ENCODE measurements at places on chromosomes 4 and X.

DNA sequence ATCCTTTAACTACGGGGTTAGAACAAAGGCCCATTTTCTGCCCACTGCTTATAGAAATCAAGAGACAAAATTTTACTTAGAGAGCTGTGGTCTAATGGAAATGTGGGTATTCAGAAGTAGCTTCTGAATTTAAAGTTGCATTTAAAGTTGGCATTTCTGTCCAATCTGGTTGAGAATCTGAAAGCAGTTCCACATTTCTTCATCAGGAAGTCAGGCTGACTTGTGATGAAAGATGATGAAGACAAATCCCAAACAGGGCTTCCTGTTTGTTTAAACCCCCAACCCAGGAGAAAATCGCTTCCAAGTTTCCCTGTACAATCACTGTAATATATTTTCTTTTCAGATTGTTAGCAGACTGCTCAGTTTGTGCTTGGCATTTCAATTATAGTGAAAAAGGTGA lies 345.3 kb downstream of the SPRY1 start:
- DNase-seq, result no peak
- H3K4me1 ChIP-seq, result no peaks in the 10 kb centered on the region
- no peak overlapping the region for H3K27ac ChIP-seq
- no peaks in the 10 kb centered on the region for H3K27me3 ChIP-seq
- no peaks in the 10 kb centered on the region for H3K36me3 ChIP-seq
- no peak overlapping the region for H3K4me3 ChIP-seq

DNA sequence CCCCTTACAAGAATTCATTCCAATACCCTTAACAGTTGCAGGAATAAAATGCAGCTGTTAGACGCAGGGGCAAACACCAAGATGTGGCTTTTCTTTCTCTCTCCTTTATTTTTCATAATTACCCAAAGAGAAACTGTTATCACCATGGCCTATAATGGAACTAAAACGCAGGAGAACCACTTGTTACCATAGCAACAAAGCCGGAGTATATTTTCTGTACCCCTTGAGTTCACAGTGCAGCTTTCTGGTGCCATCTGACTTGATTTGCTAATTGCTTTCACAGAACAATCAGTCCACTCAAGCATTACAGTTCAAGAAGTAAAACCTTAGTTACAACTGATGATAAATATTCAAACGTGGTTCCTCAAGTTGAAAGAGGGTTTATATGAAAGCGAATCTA lies 157.9 kb downstream of the AMELX start:
- H3K27me3 ChIP-seq, result no peaks in the 10 kb centered on the region
- no peak overlapping the region for H3K27ac ChIP-seq

- no peak overlapping the region for H3K27ac ChIP-seq
- no peaks in the 10 kb centered on the region for H3K36me3 ChIP-seq
- no peak overlapping the region for H3K4me3 ChIP-seq
- no peaks in the 10 kb centered on the region for H3K4me1 ChIP-seq
- H3K27me3 ChIP-seq, result no peaks in the 10 kb centered on the region
Observed at GRCh38 chr4:13766761-13767540, 139.4 kb upstream of the BOD1L1 start.

DNA sequence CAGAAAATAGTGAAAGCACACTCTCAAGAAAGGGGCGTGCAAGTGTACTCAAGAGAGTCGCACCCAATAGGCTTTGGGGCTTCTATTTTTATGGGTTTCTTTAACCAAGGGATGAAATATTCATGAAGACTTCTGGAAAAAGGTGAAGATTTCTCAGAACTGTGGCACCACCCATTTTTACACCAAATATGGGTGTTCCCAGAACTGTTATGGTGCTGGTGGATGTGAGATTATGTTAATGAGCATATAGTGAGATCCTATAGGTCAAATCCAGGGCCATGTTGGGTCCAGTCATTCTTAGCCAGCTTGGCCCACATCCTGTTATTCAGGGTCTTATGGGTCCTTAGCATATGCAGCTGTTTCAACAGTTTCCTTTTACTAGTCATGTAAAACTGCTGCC lies 61.0 kb upstream of the SMIM10 start:
- H3K4me1 ChIP-seq, result no peaks in the 10 kb centered on the region
- no peaks in the 10 kb centered on the region for H3K36me3 ChIP-seq
- no peak for DNase-seq
- no peak overlapping the region for H3K27ac ChIP-seq
- no peaks in the 10 kb centered on the region for H3K27me3 ChIP-seq
- H3K4me3 ChIP-seq, result no peak overlapping the region

GRCh38 chrX:136369377-136369776 lies 68.6 kb downstream of the ADGRG4 start:
- H3K27me3 ChIP-seq, result peaks cover 3% of the 10 kb centered on the region
- no peak overlapping the region for H3K27ac ChIP-seq
- H3K4me1 ChIP-seq, result no peaks in the 10 kb centered on the region
- H3K36me3 ChIP-seq, result no peaks in the 10 kb centered on the region

- no peak overlapping the region for H3K4me3 ChIP-seq
- H3K27me3 ChIP-seq, result no peaks in the 10 kb centered on the region
- no peak for DNase-seq
- no peak overlapping the region for H3K27ac ChIP-seq
- no peaks in the 10 kb centered on the region for H3K36me3 ChIP-seq
Observed at GRCh38 chr4:21649391-21650090, 299.0 kb downstream of the KCNIP4 start.

DNA sequence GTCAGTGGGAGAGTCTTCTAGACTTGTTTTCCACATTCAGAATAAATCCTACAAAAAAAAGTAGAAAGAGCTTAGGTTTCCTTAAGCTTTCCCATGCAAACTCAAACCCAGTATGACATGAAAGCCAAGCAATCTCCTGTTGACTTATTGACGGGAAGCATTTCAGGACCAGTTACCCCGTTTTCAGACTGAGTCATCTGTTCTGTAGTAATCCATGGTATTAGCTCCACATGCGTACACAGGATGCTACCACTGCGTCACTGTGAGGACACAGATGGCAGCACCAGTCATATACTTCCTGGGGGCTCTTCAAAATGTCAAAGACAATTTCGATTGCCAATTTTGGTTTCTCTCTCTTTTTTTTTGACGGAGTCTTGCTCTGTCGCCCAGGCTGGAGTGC lies 224.9 kb upstream of the MAD2L1 start:
- no peaks in the 10 kb centered on the region for H3K27me3 ChIP-seq
- H3K36me3 ChIP-seq, result no peaks in the 10 kb centered on the region
- H3K27ac ChIP-seq, result no peak overlapping the region
- DNase-seq, result no peak

- no peak overlapping the region for H3K27ac ChIP-seq
- H3K4me3 ChIP-seq, result no peak overlapping the region
- no peaks in the 10 kb centered on the region for H3K36me3 ChIP-seq
- no peaks in the 10 kb centered on the region for H3K4me1 ChIP-seq
Observed at GRCh38 chr4:128354205-128354821, 66.7 kb upstream of the PGRMC2 start.

GRCh38 chrX:679291-679979 lies 48.8 kb downstream of the SHOX start:
- no peak overlapping the region for H3K4me3 ChIP-seq
- H3K36me3 ChIP-seq, result no peaks in the 10 kb centered on the region
- no peak for DNase-seq
- H3K4me1 ChIP-seq, result no peaks in the 10 kb centered on the region
- no peaks in the 10 kb centered on the region for H3K27me3 ChIP-seq

DNA sequence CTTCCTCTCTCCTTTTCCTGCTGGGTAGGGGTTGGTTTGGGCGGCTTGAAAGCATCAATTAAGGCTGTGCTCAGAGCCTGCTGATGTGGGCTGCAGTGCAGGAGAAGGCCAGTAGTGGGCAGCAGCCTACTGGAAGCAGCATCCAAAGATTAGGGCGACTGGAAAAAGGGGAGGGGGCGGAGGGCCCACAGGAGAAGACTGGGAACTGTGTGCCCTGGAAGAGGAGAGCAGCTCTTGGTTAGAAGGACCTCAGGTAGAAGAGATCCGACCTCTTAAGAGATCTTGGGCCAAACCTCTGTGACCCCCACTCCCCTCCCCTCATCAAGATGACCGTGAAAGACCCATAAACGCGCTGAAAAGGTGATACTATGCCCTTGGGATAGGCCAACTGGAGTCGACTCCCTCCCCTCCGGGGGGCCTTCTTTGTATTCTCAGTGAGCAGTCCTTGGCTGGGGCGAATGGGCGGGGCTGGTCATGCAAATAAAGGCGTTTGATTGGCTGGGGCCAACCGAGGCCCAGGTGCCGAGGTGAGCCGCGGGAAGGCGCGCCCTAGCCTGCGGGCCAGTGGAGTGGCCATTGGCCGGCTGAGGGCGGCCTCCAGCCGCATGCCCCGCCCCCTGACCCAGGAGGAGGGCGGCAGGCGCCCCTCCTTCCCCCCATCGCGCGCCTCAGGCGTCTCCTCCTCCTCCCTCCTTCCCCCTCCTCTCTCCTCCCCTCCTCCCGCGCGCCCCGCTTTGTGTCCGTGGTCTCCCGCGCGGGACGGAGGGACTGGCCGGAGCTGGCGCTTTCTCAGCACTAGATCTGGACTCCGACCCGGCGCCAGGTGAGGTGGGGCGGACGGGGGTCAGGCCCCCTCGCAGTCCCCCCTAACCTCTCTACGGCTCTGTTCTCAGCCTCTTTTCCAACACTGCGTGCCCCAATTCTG lies 10.1 kb downstream of the DLG3 start:
- peaks cover 8% of the 10 kb centered on the region for H3K4me1 ChIP-seq
- H3K27me3 ChIP-seq, result no peaks in the 10 kb centered on the region
- peak; percentile 70 for DNase-seq
- H3K27ac ChIP-seq, result peak overlapping the region; percentile 59

GRCh38 chrX:69130439-69130838 lies 34.8 kb downstream of the PJA1 start:
- no peak for DNase-seq
- H3K27ac ChIP-seq, result no peak overlapping the region
- H3K4me3 ChIP-seq, result no peak overlapping the region
- H3K27me3 ChIP-seq, result no peaks in the 10 kb centered on the region
- no peaks in the 10 kb centered on the region for H3K4me1 ChIP-seq
- no peaks in the 10 kb centered on the region for H3K36me3 ChIP-seq

DNA sequence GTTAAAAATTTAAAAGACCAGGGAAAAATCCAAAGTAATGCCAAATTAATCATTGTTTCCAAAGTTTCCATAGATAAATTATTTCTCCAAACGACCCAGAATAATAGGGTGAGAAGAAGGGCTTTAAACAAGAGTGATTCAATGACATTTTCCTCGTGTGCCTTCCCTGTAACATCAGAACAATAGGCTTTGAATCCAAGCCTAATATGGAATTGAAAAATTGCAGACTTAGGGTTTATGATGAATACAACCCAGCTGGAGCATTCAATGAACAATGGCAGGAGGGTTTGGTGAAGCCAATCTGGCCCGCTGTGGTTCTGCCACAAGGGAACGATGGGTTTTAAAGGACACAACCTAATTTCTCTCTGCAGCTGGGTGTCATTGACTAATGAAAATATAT lies 94.2 kb downstream of the CBLL2 start:
- no peaks in the 10 kb centered on the region for H3K4me1 ChIP-seq
- DNase-seq, result no peak
- H3K27me3 ChIP-seq, result no peaks in the 10 kb centered on the region
- no peak overlapping the region for H3K4me3 ChIP-seq

GRCh38 chr4:95850161-95850560 lies 10.3 kb downstream of the PDHA2 start:
- no peaks in the 10 kb centered on the region for H3K27me3 ChIP-seq
- no peaks in the 10 kb centered on the region for H3K4me1 ChIP-seq
- DNase-seq, result no peak
- no peak overlapping the region for H3K4me3 ChIP-seq
- no peaks in the 10 kb centered on the region for H3K36me3 ChIP-seq

DNA sequence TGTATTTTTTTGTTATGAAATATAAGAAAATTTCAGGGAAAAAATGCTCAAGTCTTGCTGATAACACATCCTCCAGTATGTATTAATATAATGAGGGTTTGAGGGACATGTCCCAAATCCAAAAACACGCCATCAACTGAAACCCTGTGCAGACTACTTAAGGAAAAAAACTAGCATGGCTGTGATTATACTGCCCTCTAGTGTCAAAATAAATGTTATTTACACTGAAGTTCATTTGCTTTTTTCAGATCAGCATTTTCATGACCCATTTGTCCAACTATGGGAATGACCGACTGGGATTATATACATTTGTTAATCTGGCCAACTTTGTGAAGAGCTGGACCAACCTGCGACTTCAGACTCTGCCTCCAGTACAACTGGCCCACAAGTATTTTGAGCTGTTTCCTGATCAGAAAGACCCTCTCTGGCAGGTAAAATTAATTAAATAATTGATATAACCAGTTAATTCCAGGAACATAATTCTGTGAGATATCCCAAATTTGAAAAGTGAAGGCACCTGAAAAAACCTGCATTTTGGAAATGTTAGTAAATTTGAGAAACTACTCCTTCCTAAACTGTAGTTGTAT lies 128.5 kb downstream of the PRSS12 start:
- DNase-seq, result no peak
- no peak overlapping the region for H3K27ac ChIP-seq

- H3K4me3 ChIP-seq, result no peak overlapping the region
- H3K4me1 ChIP-seq, result no peaks in the 10 kb centered on the region
- no peak overlapping the region for H3K27ac ChIP-seq
Observed at GRCh38 chr4:101306764-101307615, 40.3 kb downstream of the PPP3CA start.

DNA sequence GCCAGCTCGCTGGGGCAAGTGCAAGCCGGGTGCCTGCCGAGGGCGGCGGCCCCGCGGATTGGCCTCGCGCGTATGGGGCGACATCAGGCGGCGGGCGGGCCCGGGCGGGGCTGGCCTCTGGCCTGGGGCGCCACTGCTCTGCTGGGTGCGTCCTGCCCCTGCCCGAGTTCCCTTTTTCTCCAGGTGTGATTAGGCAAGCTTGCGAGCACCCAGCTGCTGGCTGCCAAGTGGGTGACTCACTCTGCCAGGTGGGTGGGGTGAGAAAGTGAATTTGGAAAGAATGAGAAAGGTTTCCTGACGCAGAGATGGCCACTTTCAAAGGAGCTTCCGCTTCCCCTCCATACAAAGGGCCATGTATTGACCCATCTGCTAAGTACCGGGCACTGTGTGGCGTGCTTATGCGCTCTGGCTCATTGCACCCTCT lies 32.5 kb downstream of the FGFBP1 start:
- DNase-seq, result no peak
- no peak overlapping the region for H3K4me3 ChIP-seq
- H3K4me1 ChIP-seq, result no peaks in the 10 kb centered on the region
- no peaks in the 10 kb centered on the region for H3K36me3 ChIP-seq
- H3K27ac ChIP-seq, result no peak overlapping the region

DNA sequence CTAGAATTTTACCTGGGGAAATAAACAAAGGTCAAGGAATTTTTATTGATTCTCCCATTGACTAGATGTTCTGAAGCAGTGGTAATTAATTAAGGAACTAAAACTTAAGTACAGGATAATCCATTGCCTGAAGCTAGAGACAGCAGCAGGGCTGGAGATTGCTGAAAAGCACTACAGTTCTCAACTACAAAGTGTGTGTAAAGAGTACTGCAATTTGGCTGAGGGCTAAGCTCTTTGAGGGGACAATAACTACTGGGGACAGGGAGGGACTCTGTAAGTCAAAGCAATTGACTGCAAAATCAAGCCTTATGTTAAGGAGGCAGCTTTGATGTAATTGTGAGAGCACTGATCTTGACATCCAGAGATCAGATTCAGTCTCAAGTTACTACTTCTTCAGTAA lies 260.4 kb downstream of the GALNTL6 start:
- H3K27ac ChIP-seq, result no peak overlapping the region
- no peaks in the 10 kb centered on the region for H3K4me1 ChIP-seq
- H3K27me3 ChIP-seq, result no peaks in the 10 kb centered on the region
- DNase-seq, result no peak
- no peaks in the 10 kb centered on the region for H3K36me3 ChIP-seq
- no peak overlapping the region for H3K4me3 ChIP-seq
